GM12892 (cell line): ENCODE measurements at places on chromosomes 16 and 17.

- DNase-seq = no peak
These were observed 32.5 kb downstream of the ABCC12 start for GRCh38 chr16:48123104-48123788.

DNA sequence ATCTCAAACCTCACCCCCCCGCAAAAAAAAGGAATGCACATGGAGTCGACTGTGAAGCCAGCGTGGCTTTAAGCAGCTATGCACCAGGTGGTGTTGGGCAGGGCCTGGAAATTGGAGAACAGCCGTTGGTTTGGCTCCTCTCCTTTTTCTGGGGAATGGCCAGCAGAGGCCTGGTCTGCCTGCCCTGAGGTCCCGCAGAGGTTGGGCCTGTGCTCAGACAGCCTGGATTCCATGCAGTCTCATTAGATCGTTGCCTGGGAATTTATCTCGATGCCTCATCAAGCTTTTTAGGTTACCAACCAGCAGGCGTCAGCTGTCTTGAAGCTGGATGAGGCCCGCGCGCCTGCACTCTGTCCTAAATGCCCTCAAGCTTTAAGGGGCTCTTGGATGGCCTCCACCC lies 9.8 kb downstream of the SLC12A3 start:
- no peak for DNase-seq

- peak; percentile 38 for DNase-seq
These were observed 104.7 kb downstream of the MRM1 start for GRCh38 chr17:36705874-36706731.

GRCh38 chr16:25140459-25140858 lies 28.9 kb downstream of the LCMT1 start:
- no peak for DNase-seq

- DNase-seq = no peak
These were observed 390.2 kb downstream of the SEC14L1 start for GRCh38 chr17:77531002-77531401.

DNA sequence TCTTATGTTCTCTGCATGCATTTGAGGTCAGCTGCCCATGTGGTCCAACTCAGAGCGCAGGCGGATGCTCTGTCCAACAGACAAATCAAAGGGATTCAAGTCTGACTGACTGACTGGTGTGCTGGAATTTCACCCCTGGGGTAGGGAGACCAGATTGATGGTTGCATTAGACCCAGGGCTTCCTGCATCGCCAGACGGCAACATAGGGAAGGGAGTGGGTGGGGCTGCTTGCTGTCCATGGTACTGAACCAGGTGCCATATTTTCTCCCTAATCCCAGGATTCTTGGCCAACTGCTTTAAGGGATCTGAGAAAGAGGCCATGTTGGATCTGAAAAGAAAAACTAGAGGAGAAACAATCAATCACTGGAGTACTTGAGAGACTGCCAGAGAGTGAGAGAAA lies 332.0 kb downstream of the XYLT1 start:
- DNase-seq = no peak

DNA sequence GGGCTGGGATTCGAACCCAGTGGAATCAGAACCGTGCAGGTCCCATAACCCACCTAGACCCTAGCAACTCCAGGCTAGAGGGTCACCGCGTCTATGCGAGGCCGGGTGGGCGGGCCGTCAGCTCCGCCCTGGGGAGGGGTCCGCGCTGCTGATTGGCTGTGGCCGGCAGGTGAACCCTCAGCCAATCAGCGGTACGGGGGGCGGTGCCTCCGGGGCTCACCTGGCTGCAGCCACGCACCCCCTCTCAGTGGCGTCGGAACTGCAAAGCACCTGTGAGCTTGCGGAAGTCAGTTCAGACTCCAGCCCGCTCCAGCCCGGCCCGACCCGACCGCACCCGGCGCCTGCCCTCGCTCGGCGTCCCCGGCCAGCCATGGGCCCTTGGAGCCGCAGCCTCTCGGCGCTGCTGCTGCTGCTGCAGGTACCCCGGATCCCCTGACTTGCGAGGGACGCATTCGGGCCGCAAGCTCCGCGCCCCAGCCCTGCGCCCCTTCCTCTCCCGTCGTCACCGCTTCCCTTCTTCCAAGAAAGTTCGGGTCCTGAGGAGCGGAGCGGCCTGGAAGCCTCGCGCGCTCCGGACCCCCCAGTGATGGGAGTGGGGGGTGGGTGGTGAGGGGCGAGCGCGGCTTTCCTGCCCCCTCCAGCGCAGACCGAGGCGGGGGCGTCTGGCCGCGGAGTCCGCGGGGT lies at the start of gene CDH1:
Gene CDH1 (plus strand): TSS at position 247 of the 684 bp plus-strand sequence. CDS start 124 bp downstream, at position 371.
- no peak for DNase-seq

- no peak for DNase-seq
These were observed 29.0 kb downstream of the RNF213 start for GRCh38 chr17:80289616-80290015.

DNA sequence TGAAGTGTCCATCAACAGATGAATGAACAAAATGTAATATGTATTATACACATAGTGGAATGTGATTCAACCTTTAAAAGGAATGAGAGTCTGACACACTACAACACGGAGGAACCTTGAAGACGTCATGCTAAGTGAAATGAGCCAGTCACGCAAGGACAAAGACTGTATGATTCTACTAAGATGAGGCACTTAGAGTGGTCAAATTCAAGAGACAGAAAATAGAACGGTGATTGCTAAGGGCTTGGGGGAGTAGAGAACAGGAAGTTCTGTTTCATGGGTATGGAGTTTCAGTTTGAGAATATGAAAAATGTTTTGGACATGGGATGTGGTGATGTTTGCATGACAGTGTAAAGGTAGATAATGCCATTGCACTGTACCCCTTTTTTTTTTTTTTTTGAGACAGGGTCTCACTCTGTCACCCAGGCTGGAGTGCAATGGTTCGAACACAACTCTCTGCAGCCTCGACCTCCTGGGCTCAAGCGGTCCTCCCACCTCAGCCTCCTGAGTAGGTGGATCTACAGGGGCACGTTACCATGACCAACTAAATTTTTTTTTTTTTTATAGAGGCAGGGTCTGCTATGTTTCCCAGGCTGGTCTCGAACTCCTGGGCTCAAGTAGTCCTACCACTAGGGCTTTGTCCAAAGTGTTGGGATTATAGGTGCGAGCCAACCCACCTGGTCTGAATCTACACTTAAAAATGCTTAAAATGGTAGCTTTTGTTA lies 2.9 kb upstream of the CCDC102A start:
- DNase-seq = no peak

DNA sequence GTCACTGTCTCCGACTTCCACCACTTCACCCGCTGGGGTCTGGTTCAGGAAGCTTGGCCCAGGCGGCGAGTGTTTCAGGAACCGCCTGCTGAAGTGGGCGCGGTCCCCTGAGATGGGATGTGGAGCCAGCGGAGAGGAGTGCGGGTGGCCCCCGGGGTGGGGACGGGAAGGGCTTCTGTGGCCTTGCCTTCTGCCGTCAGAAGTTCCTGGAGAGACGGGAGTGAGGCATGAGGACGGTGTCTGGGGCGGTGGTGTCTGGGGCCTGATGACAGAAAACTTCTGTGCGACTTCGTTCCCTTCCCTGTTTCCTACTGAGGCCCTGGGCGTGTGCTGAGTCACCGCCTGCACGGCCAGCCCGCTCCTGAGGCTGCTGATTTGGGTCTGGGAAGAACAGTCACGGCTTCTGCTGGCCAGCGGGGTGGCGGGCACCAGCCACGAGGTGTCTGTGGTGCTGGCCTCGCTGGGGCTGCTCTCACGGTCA lies 12.3 kb upstream of the NLRC3 start:
- DNase-seq = no peak
